Mucosa of gallbladder (tissue), 1 donor: ENCODE measurements at places on chromosomes 7 and 10. TPM values are rescaled to one million over a fixed set of nuclear protein-coding genes. Genes with fewer than 3 reads are reported as not detected.

- no peak for DNase-seq
These were observed 180.0 kb upstream of the INHBA start for GRCh38 chr7:41882745-41883420.

DNA sequence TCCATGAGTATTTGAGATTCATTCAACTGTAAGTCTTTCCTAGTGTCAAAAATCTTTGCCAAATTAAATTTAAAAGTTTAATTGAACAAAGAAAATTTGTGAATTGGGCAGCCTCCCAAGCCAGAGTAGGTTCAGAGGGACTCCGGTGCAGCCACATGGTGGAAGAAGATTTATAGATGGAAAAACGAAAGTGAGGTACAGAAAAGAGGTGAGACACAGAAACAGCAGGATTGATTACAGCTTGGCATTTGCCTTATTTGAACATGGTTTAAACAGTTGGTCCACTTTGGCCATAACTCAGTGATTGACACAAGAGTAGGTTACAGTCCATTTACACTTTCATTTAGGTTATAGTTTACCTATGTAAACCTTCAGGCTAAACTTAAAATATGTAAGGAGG lies 465.8 kb downstream of the ARL4A start:
- no peak for DNase-seq

- DNase-seq = no peak
These were observed 112.8 kb downstream of the CACNA2D1 start for GRCh38 chr7:82330706-82331215.

DNA sequence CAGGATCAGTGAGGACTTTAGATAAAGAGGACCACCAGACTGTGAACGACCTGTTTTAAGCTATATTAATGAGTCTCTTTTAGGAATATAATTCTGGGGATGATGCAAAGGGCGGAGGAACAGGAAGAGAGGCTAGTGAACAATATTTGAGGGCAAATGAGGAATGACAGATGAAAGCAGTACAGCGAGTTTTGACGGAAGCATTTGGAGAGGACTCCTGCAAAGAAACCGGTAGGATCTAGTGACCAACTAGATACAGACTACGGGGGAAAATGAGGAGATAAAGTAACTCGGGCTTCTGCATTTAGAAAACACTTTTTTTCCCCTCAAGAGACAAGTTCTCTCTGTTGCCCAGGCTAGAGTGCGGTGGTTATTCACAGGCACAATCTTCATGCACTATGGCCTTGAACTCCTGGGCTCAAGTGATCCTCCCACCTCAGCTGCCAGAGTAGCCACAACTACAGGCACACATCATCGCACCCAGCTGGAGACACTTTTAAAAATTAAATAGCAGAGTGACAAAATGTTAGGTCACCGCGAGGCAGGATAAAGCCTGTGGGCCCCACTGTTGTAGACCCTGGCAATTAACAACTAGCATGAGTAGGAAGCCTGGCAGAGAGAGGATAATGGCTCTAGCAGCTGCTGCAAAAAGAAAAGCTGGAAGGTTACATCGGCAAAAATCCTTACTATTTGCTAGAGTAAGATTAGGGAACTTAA lies 143.2 kb downstream of the SRPK2 start:
- no peak for DNase-seq

GRCh38 chr10:70147259-70147625 lies 742 bp upstream of the TYSND1 start:
- DNase-seq = no peak

DNA sequence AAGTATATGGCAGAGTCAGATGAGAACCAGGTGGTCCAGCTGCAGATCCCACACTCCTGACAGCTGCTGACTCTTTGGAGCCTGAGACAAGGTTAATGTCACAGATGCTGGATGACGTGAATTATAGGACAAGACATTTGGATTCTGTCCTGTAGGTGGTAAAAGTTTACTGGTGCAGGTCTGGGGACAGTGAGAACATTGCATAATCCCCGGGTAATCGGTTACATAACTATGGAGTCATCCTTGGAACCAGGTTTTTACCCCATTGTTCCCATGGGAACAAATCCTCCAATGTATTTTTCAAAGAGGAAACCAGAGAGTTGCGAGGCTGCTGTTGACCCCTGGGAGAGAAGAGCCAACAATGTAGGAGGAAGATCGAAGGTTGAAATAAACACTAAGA lies 27.5 kb upstream of the ZCCHC24 start:
- no peak for DNase-seq

FASTK gene
- total RNA-seq = 121 TPM

IFIT1B gene
- not detected for total RNA-seq

SLC13A1 gene
- total RNA-seq = 132 TPM

MORN4 gene
- total RNA-seq = 6.9 TPM

DNA sequence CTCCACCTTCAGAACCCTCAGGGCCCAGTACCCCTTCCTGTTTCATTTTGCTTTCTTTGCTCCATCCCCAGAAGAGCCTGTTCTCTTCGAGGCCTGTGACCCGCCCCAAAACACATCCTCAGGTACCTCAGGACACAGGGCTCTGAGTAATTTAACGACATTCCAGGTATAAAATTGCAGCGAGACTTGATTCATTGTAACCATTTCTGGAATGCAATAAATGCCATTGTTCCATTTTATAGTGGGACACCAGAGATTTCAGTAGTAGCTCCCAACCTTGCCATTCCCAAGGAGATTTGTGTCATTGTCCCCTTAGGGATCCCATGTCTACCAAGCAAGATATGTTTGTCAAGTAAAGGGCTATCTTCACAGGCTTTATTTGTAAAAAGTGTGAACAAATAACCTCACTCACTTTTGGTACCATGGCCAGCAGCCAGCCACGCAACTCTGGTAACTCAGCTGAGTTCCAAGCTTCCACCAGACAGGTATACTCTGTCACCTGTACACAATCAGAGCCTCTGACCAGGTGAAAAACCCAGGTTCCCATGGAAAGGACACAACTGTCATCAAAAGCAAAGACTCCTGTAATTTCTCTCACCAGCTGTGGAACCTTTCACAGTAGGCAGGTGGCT lies 441.3 kb downstream of the PLXNA4 start:
- no peak for DNase-seq
